Stimulated activated CD8-positive, alpha-beta memory T cell treated with anti-CD3 and anti-CD28 coated beads, Interleukin-4, amount 100 ng/mL, for 4 hours (primary cell): ENCODE measurements at places on chromosomes 3 and 15.

DNA sequence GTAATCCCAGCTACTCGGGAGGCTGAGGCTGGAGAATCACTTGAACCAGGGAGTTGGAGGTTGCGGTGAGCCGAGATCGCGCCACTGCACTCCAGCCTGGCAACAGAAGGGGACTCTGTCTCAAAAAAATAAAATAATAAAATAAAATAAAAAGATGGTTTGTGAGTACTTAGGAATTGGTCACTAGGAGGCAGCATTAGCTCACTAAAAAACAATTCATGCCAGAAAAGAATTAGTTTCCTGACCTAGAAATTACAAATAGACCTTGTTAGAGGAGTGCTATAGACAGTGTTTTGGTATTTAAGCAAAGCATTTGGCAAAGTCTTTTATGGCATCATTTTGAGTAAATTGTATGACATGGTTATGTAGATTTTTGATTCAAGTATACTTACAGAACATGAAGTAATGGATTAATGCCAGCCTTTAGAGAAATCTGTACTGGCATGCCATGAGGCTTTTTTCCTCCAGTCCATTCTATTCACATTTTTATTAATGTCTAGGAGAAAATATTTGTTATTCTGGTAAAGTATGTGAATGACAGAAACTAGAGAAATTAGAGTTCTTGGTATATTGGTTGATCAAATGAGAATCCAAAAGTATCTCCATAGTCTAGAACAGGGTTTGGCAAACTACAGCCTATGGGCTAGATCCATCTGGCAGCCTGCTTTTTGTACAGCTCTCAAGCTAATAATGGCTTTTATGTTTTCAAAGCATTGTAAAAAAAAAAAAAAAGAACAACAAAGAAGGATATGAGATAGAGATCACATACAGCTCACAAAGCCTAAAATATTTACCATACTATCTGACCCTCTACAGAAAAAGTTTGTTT, 81.6 kb downstream of the LRRC49 start:
- DNase-seq: no peak

DNA sequence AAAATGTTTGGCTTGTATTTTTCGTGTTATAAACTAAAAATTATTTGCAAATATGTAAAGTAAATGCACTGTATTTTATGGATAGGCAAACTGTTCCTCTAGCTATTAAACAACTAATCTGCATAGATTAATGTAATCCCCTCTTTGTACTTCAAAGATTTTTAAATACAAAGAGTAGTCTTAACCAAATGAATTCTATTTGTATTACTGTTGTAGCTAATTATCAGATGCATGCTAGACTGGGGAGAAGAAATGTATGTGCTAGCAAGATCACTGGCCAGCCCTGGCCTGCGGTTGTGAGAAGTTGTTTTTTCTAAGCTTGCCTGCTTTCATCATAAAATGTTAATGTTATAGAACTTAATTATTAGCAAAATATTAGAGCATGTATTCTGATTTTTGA, 92.6 kb downstream of the STT3B start:
- DNase-seq: no peak

DNA sequence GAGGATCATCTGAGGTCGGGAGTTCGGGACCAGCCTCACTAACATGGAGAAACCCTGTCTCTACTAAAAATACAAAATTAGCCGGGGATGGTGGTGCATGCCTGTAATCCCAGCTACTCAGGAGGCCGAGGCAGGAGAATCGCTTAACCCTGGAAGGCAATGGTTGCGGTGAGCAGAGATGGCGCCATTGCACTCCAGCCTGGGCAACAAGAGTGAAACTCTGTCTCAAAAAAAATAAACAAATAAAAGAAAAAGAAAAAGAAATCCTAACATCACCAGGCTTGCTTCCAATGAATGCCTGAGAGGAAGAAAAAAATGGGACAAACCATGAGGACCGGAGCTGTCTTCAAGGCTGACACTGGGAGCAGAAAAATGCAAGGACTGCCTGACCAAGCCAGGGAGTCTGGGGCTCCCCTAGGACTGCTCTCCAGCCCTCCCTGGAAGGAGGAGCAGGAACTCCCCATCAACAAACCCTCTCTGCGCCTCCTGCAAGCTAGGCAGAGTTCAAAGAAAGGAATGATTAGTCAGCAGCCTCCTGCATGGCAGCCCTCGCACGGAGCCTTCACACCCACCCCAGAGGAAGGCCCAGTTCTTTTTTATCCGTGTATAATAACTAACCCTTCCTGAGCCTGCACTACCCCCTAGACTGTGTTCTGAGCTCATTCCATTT, 55.4 kb downstream of the NUP210 start:
- no peak for DNase-seq

DNA sequence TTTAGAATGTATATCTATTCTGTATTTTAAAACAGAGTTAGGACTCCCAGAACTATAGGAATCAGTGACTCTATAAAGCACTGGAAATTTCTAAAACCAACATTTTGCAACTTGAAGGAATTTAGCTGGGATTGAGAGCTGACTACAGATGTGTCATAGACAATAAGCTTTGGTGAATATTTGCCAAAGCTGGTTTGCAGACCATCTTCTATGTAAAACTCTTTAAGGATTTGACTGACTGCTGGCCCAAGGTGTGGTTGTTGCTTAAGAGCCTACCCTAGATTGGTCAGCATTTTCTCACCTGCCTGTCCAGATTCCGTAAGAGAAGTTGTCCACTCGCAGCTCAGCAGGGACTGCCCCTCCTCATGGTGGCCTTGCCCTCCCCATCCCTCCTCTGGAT, 73.2 kb upstream of the GK5 start:
- DNase-seq: no peak

- DNase-seq: no peak
These were observed 975 bp upstream of the FOXP1 start for GRCh38 chr3:71584394-71585011.

GRCh38 chr3:144775551-144775950, 803.9 kb downstream of the DIPK2A start:
- DNase-seq: no peak

DNA sequence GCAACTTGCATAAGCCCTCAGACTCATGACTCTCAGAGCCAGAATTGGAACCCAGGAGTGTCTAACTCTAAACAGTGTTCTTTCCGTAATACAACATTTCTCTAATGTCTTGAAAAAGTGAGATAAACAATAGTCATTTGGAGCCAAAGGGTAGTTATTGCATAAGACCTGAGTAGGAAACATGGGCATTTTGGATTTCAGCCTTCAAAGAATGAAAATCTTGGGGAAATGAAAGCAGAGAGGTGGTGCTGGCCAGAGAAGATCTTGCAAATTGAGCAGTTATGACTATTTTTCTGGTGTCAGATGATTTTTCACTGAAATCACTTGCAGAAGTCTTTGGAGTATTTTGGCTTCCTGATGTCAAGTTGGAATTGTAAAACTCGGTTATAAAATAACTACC, 379.4 kb downstream of the DIPK2A start:
- no peak for DNase-seq

DNA sequence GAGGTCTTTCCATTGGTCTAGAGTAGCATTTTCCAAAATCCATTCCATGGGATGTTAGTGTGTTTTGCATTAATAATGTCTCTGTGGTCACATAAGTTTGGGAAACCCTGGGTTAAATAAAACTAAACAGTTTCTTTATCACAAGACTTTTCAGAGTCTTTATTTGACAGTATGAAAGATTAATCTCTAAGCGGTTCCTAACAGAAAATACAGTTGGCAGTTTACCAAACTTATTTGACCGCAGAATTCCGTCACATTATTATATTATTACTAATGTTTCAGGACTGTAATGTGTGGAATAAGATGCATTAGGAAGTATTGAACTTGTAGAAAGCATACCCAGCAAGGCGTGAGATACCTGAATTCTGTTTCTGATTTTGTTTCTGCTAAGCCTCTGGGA, 71.5 kb upstream of the ADAMTSL3 start:
- no peak for DNase-seq

DNA sequence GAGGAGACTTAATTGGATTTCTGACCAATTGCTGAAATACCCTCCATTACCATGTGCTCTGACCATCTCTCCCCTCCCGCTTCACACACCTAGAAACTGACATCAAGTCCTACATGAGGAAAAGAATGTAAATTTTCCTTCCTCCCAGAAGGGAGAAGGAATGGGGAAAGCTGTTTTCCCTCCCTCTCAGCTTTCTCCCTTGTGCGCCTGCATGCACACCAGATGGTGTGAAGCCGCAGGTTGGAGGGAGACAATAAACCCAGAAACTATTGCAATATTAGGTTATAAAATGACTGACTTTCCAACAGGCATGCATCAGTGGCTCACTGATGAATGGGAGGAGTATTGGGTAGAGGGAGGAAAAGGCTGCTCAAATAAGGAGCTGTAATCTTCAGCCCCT, 50.9 kb downstream of the MB21D2 start:
- no peak for DNase-seq

DNA sequence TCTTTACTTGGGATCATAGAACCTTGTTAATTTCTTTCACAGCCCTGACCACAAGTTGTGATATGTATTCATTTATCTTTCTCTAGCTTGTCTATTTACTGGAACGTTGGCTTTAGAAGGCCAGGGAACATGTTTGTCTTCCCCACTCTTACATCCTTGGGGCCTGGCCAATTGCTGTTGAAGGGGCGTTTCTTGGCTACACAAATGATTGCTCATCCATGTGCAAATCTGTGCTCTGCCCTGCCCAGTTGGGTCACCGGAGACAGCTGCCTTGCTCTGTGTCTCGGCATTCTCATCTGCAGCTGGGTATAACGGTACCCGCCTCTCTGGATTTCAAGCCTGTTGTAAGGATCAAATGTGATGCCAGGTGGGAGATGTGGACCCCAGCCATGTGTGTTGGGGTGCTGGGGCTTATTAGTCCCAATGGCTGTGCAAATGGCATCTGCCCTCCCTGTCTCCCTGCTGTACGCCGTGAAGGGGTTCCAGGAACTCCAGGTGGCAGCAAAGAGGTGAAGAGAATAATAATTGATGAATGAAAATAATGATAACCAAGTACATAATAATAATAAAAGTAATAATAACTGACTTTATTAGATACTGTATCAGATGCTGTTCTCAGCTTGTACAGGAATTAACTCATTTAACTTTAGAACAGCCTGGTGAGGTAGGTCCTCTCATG, 24.0 kb upstream of the TLE3 start:
- DNase-seq: no peak

GRCh38 chr3:14231998-14232501, 53.4 kb downstream of the LSM3 start:
- no peak for DNase-seq

DNA sequence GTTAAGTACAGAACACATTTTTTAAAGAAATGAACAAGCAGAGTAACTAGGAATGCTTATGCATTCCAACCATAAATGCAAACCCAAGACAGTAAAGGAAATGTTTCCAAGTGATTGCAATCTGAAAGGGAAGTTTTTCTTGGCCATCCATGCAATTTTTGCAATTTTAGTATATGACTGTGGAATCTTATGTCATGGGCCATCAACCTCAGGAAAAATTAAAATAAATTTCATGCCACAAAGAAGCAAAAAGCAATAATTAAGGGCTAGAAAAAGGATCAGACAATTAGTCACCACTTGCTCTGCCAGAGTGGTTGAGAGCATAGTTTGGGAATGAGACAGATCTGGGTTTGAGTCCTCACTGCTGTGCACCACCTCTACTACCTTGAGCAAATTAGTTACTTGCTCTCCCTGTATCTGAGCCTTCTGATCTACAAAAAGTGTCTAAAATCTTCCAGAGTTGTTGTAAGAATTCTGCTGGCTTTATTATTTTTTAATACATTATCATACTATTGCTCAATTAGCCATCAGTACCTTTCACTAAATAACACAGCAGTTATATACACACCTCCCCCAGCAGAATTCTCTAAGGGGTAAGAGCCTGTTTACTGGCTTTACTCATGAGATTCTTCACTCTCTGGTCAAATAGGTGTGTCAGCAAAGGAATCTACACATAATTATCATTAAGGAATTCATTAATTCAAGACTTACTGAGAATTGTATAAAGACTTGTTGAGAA, 49.7 kb upstream of the FBN1 start:
- DNase-seq: no peak

DNA sequence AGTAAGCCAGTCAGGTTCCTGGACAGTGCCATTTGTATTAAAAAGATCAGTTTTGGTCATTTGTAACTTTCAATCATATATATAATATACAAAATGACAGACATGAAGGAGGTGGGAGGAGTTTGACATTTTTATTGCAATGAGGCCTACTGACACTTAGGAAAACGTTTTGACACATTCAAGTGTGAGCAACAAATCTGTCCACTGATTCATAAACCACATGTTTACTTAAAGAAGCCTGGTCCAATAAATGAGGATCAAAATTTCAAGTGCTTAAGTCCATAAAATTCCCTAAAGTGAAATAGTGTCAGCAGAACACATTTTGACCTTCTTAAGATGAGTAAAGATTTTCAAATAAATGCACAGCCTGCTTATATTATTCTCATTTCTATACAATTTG, 137.3 kb downstream of the MECOM start:
- no peak for DNase-seq
